Mammary epithelial cell (primary cell): ENCODE measurements at places on chromosomes 5 and 9.

DNA sequence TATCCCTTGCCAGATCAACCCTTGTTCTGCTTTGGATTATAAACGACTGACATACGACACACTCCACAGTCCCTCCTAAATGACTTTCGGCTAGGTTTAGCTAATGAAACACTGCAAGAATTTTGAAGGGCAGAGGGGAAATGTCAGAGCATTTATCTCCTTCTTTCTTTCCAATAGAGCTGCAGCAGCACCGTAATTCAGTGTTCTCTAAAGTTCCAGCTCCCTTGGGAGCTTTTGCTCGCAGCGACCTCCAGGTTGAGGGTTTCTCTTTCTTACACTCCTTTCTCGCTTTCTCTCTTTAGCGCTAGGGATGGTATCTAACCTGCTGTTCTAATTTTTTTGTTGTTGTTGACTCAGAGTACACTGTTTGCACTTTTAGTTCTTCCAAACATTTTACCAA is 467.1 kb upstream of the ST8SIA4 start:
- DNase-seq = no peak

GRCh38 chr5:8288897-8289516 is 420.1 kb downstream of the MTRR start:
- DNase-seq = no peak

GRCh38 chr5:123448017-123448617 is 24.9 kb upstream of the CEP120 start:
- no peak for DNase-seq

DNA sequence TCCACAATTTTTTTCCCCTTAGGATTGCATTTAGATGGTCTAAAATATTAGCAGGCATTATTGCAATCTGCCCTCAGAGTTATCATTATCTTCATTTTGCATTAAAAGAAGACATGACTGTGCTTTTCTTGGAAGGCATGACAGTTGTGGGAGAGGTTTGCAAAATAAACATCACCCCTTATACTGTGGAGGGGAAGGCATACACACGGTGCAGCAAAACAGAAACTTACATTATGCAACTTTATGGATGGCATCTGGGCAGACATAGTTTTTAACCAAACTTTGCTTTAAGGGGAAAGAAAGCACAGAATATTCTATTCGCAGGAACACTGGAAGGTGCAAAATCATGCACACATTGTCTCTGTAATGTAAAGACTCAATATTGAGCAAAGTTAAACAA is 505.8 kb upstream of the ADAMTS16 start:
- DNase-seq = no peak

- peak; percentile 44 for DNase-seq
Observed at GRCh38 chr9:134377976-134378375, 51.7 kb downstream of the RXRA start.

DNA sequence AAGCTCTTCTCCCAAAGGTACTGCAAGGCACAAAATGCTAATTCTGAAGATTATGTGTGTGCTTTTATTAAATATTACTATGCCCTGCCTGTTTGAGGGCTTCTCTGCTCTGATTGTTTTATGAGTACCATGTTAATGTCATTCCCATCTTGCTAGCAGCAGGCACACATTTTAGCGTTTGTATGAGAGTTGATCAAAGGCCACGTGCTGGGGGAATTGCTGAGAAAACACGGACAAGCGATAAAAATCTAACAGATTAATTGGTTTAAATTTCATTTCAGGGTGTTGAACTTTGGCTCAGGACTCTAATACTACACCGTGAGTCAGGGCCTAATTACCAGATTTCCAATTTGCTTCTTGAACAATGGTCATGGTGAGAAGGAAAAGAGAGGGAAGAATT is 298.4 kb downstream of the EBF1 start:
- DNase-seq = no peak

DNA sequence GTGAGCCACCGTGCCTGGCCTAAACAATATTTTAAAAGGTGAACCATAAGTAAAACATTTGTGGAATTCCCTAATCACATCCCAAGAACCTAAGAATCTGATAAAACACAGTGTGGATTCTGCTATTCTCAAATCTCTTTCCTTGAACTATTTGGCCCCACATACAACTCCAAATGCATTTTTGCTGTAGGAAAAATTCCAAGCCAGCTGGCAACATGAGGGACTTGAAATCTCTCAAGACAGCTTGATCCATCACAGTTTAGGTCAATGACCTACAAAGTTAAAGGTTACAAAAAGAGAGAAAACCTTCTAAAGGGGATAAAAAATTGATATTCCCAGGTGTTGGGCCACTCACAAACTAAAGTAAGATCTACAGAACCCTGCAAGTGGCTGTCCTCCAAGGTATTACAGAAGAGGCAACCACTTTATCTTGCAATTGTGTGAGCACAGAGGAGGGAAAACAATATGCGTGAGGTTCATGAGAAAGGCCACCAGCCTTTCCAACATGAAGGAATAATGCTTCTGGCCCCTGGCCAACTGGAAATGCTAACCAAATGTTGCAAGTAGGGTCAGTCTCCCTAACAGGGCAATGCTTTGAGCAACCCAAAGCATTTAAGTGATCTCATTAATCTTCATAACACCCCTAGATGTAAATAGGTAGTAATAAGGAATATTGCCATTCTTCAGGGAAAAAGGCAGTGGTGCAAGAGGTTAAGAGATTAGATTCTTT is 221.4 kb downstream of the SEMA5A start:
- no peak for DNase-seq

- DNase-seq = no peak
Observed at GRCh38 chr9:33024126-33024965, 727 bp upstream of the DNAJA1 start.

DNA sequence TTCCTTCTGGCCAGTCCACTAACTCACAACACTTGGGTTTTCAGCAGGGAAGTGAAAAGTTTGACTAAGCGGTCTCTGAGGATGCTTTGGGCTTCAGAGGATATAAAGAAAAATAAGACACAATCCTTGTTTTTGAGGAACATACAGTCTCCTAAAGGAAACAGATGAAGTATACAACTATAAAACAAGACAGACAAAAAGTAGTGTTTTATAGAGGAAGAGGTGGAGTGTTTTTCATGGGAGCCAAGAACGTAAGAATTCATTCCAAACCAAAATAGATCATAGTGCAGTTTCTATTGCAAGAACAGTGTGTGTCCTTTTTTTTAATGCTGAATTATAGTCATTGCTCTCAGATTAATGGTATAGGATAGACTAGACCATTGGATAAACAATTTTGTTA is 586.9 kb upstream of the BRINP1 start:
- no peak for DNase-seq

DNA sequence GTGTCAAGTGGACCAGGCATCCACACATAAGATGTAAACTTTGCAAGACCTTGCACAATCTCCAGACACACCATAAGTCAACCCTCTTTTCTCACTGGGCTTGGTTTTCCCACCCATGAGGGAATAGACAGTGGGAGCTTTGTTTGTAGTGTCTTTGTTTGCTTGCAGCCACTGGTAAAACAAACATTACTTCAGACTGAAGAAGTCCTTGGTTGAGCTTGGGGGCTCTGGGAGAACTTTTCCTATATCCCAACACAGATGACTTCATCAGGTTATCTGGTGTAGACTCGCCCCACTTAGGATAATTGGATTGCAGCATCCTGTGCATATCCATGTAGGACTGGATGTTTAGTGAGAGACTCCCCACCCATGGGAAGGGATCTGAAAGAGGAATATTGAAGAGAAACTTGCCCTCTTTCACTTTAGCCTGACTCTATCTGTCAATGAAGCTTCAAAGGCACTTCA is 11.5 kb upstream of the ADGRV1 start:
- no peak for DNase-seq

- DNase-seq = no peak
Observed at GRCh38 chr5:100273846-100274580, 261.2 kb upstream of the FAM174A start.

DNA sequence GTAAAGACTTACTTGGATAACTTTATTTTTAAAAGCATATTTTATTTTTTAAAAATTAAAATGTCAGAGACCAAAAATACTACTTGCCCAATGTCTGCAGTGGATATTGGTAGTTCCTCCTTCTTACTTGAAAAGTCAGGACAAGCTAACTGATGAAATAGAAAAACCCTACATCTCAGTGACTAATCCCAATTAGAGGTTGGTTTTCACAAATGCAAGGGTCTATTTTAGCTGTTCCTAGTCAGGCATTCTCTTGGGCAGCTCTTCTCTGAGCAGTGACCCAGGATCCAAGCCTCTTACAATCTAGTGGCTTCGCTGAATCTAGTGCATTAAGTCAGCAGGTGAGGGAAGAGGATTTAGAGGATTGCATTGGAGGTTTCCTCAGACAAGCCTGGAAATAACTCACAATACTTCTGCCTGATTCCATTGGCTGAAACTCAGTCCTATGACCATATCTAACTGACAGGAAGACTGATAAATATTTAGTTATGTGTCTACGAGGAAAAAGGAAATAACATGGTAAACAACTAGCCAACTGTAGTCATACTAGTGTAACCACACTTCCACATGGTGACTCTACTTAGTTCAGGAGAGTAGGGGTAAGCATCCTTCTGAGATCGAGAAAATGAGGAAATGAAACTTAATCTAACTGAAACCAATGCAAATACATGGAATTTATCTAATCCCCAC is 34.2 kb upstream of the MIER3 start:
- DNase-seq = no peak

GRCh38 chr5:140883927-140884697 is 2.2 kb downstream of the PCDHA13 start:
- no peak for DNase-seq

GRCh38 chr9:104923740-104924139 is 4.2 kb downstream of the ABCA1 start:
- no peak for DNase-seq

GRCh38 chr9:35798658-35799374 is 7.4 kb downstream of the NPR2 start:
- DNase-seq = peak; percentile 95

- DNase-seq = no peak
Observed at GRCh38 chr9:38413283-38413682, 11.0 kb downstream of the IGFBPL1 start.

DNA sequence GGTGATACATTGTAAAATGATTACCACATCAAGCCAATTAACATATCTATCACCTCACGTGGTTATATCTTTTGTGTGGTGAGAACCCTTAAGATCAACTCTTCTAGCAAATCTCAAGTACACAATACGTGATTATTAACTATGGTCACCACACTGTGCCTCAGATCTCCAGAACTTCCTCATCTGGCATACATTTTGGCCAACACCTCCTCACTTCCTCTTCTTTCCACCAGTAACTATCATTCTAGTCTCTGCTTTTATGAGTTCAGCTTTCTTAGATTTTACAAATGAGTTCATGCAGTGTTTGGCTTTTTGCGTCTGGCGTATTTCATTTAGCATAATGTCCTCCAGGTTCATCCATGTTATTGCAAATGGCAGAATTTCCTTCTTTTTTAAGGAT is 35.8 kb downstream of the PRKACG start:
- no peak for DNase-seq
